ENCODE measurements at places on chromosomes 12 and 14.

- peak; percentile 76 for DNase-seq
Measured at GRCh38 chr14:49892301-49892635, 614 bp upstream of the ARF6 start.

DNA sequence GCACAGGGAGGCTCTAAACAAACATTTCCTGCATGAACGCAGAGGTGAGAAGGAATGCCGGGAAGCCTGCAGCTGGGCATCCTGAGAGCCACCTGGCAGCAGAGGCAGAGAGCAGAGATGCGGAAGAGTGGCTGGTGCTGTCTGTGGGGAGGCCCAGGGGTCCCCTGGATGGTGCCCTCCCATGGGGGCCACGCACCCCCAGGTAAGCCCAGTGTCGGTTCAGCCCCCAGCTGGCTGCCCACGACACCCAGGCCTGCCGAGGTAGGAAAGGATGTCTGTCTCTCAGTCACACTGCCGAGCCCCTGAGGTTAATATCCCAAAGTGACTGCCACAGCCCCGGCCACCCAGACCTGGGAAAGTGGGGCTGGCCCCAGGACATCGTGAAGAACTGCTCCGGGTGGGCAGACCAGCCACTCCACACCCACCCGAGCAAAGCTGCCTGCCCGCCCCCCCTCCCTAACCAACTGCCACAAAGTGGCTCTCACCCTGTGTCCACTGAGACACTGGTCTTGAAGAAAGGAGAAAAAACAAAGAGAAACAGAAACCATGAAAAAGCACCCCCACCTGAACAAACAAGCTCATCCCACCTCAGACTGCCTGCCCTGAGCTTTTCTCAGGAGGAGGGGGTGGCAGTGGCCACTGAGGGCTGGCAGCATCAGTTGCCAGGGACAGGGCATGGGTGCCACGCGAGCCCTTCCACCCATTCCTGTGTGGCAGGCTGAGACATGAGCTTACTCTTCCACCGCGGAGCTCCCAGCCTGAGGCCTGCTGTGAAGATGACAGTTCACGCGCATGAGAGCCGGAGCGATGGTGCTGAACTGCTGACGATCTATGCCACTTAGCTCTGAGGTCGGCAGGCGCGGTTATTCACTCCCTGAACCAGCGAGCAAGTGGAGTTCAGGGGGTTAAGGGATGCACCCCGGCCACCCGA, 40.8 kb downstream of the CCDC88C start:
- DNase-seq: no peak

GRCh38 chr14:64391113-64391725, 3.1 kb downstream of the MTHFD1 start:
- peak; percentile 89 for DNase-seq

DNA sequence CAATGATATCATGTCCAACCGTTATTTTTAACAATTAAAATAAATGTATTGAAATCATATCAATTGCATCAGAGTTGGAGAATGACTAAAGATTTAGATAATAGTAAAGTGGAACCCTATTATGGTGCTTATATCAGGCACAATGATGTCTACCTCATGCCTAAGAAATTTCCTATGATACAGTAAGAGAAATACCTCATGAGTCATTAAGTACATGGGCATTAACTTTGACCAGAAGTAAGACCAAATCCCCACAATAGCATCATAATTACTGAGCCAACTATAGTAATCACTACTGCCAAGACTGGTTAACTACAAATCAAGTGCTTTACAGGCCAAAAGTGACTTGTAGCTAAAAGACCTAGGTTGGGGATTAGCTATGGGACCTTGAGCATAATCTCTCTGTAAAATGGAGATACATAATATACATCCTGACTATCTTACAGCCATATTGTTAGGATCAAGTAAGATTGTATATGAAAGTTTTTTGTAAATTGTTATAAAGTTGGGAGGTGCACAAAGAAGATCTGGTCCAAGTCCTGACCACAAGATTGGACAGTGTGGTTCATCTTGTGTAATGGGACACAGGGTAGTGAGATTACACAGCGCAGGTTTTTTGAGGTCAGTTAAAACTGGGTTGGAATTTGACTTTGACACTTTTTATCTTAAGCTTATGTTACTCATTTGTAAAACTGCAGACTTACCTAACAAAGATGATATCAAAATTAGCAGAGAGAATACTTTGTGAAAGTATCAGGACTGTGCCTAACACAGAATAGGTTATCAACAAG, 60.5 kb downstream of the ERGIC2 start:
- no peak for DNase-seq

DNA sequence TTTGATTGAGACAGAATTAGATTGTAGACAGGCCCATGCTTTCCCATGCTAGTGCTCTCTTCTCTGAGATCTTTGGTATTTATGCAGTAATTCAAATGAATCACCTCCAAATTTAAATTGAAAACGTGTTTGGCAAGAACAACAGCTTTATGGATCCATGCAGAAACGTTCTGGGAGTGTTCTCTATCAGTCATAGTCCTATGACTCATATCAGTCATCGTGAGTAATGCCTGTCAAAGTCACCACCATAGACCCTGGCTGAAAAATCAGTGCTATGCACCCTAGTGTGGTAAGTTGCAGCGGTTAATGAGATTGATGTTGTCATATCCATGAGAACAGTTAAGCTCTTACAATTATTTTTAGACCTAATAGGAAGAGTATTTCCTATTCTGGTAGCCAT, 90.1 kb upstream of the FOXG1 start:
- DNase-seq: peak; percentile 42

DNA sequence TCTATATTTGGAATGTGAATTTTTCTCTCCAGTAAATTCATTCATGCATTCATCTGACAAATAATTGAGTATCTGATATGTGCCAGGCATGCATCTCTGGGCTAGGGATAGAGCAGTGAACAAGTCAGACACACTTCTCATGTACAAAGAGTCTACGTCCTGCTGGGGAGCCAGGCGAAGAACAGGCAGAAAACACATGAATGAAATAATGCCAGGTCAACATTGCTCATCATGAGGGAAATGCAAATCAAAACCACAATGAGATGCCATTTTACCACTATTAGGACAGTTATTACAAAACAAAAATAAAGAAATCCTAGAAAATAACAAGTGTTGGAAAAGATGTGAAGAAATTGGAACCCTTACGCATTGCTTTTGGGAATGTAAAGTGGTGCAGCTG, 90.3 kb downstream of the PAX9 start:
- no peak for DNase-seq

- peak; percentile 58 for DNase-seq
Measured at GRCh38 chr14:57390806-57391516, 575 bp downstream of the NAA30 start.

DNA sequence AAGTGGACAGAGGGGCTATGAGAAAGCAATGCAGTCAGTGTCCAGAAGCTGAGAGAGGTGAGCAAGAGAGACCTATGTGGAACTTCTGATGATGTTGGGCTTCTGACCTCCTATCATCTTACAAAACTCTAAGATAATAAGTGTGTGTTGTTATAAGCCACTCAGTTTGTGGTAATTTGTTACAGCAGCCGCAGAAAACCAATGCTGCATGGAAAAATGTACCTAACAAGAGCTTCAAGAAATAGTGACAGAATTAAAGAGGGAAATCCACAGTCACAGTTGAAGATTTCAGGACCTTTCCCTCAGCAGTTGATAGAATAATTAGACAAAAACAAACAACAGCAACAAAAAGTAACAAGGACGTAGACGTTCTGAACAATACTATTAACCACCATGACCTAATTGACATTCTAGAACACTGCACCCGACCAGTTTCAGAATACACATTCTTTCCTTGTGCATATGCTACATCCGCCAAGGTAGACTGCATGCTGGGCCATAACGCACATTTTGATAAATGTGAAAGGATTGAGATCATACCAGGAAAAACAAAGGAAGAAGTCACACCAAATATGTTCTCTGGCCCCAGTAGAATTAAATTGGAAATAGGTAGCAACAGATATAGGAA, 1.8 kb upstream of the EVL start:
- no peak for DNase-seq

- DNase-seq: no peak
Measured at GRCh38 chr12:52228366-52228765, 4.7 kb upstream of the KRT7 start.

DNA sequence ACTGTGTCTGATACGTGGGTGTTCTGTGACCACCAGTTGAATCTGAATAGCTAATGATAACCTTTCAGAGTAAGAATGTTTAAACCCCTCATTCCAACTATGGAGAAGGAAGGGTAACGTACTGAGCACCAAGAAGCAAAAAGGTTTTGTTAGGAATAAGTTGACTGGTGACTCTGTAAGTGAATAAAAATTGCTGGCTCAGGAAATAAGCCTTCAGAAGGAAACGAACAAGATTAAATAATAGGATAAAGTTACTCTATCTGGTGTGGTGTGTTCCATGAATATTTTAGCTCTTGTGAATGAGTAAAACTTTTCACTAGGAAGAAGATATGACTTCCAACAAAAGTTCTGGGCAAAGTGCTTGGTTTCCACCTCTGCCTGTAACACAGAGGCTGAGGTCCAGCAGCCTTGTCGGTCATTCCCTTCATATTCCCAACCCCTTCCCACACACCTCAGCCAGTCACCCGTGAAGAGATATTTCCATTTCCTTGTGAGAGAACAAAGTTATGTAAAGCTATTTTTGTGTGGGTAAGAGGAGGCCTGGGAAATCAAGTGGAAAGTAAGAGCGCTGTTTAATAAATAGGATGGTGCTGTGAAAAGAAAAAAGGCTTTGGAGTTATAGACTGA, 47.1 kb downstream of the ARF6 start:
- no peak for DNase-seq

DNA sequence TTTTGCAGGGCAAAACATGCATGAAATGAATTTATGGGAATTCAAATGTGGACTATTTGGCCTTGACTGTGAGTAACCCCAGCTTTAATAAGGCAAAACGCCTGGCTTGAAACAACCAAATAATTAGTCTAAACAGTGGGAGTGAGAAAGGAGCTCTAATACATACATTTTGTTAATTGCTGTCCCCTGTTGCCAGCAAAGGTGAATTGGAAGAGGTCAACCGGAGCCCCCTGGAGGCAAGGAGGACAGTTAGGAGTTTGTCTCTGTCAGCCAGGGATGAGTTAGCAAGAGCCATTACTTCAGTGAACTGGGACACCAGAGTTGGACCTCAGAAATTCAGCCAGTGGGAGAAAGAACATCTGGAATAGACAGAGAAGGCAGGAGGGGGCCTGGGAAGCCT, 17.4 kb downstream of the KRT76 start:
- DNase-seq: no peak

DNA sequence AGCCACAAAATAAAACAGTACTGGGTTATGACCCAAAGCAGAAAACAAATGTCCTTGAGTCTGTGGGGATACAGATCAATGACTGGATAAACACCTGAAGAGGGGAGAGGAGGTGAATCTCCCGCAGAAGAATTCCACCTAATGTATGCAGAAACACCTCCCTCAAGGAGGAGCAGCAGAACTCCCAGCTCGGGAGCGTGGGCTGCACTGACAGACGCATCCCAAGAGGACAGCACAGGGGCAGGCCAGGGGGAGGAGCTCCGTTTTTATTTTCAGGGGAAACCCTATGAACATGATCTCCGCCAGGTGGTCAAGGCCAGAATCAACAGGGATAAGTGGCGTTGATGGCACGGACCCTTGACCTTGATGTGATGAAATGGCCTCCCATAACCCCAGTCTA, 41.8 kb upstream of the PPP2R5C start:
- peak; percentile 71 for DNase-seq

DNA sequence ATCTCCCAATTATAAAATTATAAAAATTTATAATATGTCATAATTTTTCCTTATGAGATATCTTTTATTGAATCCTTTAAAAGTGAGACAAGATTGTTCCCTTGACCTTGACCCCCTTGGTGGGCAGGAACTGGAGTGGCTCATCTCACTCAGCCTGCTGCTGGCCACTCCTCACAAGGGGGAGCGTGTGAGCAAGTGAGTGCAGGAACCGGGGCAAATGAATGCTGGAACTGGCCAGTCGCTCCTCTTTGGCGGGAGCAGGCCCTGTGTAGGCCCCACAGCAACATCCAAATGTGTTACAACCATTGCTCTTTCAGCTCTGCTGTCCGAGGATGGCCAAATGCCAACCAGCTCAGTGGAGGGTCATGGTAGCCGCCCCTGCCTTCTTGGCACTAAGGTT, 178.8 kb downstream of the ETNK1 start:
- peak; percentile 60 for DNase-seq

- DNase-seq: no peak
Measured at GRCh38 chr12:97380440-97380839, 82.2 kb upstream of the RMST start.

- no peak for DNase-seq
Measured at GRCh38 chr14:65332141-65332871, 80.2 kb upstream of the FUT8 start.

GRCh38 chr14:21796916-21797315, 123.3 kb upstream of the OR4E1 start:
- peak; percentile 53 for DNase-seq

DNA sequence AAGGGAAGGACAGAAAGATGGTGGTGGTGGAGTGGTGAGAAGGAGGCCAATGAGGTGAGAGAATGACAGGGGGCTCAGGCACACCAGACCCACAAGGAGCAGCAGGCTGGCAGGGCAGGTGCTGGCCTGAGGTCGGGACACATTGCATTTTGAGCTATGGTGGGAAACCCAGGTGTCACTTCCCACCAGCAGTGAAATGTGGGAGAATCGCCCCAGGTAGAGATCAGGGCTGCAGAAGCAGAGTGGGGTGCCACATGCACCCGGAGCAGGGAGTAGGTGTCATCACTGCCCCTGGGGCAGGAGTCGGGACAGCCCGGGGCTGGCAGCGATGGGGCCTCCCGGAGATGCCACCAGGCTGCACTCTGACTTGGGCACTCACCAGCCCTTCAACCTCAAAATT, 315.8 kb downstream of the BCL11B start:
- no peak for DNase-seq

DNA sequence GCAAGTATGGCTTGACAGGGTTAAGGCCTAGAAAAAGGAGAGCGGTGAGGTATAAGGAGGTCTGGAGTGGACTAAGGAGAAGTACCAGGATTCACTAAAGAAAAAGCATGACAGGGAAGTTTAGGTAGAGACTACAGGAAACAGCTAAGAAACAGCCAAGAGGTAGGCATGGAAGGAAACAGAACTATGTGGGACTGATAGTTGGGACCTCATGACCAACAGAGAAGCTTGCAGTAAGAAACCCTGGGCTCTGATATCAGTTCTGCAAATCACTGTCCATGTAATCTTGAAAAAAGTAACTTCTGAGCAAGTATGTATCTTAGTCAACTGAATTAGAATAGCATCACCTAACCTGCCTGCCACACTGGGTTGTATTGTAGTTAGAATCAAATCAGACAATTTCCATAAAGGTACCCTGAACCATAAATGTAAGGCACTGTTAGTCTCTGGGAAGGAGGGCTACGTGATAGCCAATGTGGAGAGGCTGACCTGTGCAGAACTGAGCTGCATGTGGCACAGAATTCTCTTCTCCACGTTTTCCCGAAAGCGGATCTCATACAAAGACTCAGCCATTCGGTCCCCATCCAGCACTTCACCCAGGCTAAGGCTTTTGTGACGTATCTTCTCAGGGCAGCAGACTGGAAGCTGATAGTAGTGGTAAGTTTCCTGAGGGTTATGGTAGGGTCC, 912 bp downstream of the TM9SF1 start:
- no peak for DNase-seq

- peak; percentile 43 for DNase-seq
Measured at GRCh38 chr12:121955258-121956237, 37.2 kb downstream of the CFAP251 start.

Data from mesendoderm (in vitro differentiated cells).